LHCN-M2 (cell line): ENCODE measurements at places on chromosomes 6 and 20. TPM values are rescaled to one million over a fixed set of nuclear protein-coding genes. Genes with fewer than 3 reads are reported as not detected.

CRYBG1 gene
- 43.6 and 48.6 TPM in 2 replicates for total RNA-seq

PRDM13 gene
- under 0.01 TPM in 1 of 2 replicates, not detected in the other for total RNA-seq

DNA sequence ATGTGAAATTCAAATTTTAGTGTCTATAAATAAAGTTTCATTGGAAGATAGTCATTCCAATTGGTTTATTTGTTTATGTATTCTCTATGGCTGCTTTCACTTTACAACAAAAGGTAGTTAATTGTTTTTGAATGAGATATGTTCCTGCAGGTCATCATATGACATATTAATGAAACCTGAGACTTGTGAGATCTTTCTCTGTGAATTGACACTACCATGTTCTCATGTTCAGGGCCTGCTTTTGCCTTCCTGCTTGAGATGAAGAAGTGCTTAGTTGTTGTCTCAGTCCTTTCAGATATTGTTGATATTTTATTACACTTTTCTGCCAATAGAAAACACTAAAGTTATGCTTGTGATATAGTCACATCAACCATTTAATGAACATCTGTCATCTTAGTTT, 132.5 kb downstream of the UTRN start:
- DNase-seq: peak; percentile 61

DNA sequence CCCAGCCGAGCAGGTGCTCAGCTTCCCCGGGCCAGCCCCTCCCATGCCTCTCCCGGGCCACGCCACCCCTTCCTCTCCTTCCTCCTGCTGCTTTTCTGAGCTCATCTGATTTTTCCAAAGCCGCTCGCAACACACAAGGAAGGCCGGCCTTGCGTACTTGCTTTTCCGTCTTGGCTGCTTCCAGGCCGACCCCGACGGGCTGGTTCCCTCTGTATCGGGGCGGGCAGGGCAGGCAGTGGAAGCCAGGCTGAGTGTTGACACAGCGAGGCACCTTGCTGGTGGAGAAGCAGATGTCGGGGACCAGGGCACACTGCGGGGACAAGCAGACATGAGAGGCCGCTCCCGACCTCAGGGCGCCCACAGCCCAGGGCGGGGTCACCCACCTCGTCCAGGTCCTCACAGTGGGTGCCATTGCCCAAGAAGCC, 21.1 kb downstream of the THBS2 start:
- no peak for DNase-seq

DNA sequence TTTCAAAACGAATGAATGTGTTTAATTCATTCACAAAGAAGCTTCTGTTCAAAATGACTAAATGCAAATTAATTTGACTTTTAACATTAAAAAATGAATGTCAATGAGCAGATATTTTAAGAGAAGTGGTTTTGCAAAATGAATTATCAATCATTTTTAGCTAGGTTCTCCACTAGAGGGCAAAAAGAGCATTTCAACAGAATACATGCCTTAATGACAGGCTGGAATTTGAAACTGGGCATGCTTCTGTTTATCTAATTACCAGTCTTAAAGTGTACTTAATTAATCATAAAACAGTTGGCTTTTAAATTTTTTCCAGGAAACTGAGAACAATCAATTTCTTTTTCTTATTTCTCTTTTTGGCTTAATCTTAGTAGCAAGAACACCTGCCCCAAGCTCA, 63.8 kb upstream of the TINAG start:
- DNase-seq: peak; percentile 33

GRCh38 chr6:92479831-92480230, 939.5 kb downstream of the EPHA7 start:
- DNase-seq: peak; percentile 66

DNA sequence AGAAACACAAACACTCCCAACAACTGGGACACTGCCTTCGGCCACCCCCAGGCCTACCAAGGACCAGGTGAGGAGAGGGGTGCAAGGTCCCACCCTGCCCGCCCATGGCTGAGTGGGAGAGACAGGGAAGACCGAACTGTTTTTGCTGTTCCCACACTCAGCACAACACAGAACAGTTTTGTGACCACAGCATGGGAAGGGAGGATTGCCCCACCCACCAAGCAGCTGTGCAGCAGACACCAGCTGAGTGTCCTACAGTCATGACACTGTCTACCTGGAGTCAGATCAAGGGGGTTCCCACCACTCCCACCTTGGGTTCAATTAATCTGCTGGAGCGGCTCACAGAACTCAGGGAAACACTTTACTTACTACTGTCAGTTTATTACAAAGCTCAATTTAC, 73.9 kb downstream of the SNX9 start:
- DNase-seq: no peak

GRCh38 chr6:42618686-42619085, 54.9 kb downstream of the UBR2 start:
- peak; percentile 54 for DNase-seq

- DNase-seq: no peak
Measured at GRCh38 chr6:136921381-136921935, 643 bp upstream of the SLC35D3 start.

GRCh38 chr6:143375022-143375585, 75.4 kb downstream of the ADAT2 start:
- no peak for DNase-seq

DNA sequence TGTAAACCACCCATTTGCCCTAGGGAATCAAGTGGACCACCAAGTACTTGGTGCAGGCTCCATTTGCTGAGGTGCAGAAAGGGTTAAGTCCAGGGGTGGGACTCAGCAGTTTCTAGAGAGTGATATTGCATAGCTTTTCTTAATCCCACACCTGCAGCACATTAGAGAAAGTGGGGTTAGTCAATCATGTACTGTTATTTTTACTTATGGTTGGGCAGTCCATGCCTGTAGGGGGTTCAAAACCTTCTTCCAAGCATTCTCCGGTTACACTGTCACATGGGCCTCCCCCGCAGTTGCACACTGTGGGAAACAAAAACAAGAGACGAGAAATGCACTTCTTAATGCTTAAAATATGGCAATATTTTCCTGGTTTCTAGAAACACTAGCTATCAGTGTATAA, 65.5 kb downstream of the LAMA4 start:
- DNase-seq: no peak
